Naive thymus-derived CD8-positive, alpha-beta T cell (primary cell): ENCODE measurements at places on chromosomes 3 and 15.
A peak's percentile ranks its signal among the peaks of the same experiment; 100 is the strongest.

GRCh38 chr3:115996420-115997108, 373.3 kb downstream of the GAP43 start:
- DNase-seq = no peak

- DNase-seq = peak; percentile 48
Measured at GRCh38 chr15:59792359-59792758, 103.2 kb upstream of the BNIP2 start.

- no peak for DNase-seq
Measured at GRCh38 chr15:65883571-65883970, 14.3 kb downstream of the RAB11A start.

GRCh38 chr3:178275793-178276192, 260.4 kb upstream of the KCNMB2 start:
- no peak for DNase-seq

DNA sequence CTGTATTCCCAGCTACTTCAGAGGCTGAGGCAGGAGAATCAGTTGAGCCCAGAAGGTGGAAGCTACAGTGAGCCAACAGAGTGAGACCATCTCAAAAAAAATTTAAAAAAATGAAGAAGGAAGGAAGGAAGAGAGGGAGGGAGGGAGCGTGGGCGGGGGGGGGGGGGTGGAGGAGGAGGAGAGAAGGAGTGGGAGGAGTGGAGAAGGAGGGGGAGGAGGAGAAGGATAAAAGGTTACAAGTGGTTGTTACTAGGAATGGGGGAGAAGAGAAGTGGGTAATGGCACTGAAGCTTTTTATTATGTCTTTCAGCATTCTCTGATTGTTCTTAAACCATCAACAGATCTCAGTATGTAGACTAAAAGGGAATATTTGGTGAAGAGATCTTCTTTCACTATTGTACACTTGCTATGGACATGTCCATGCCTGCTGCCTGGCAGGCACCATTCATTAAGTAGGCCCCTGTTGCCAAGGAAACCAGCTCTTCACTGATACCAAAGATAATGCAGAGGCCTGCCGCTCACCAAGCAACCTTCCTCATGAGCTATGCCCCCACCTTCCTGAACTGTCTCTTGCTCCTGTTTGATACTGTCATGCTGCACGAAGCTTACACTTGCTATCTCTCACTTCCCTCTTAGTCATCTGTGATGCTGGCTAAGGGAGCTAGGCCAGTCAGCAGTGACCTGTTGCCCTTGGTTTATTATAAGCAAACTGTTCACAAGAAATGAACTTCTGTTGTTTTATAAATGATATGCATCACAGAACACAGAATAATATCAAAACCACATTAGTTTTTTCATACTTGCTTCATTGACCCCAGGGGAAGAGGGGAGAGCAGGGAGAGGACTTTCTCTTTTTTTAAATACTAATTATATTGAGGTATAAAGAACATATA, 23.1 kb downstream of the EPM2AIP1 start:
- DNase-seq = no peak

GRCh38 chr15:47293466-47294162, 423.7 kb upstream of the SEMA6D start:
- DNase-seq = no peak

DNA sequence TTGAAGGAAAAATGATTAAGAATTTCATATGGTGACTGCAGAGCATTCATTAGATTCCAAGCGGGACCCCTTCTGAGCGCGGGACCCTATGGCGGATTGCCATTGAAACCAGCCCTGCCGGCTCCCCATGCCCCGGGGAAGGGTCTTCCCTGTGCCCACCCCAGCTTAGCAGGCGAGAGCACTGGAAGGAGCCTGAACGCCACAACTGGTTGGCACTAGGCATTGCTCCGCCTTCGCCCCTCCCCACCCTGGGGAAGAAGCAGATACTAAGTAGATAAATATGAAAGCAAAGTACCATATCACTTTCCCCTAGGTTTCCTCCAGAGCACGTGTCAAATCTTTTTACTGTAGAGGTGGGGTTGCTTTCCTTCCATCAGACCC, 70.7 kb downstream of the CYP19A1 start:
- DNase-seq = no peak

DNA sequence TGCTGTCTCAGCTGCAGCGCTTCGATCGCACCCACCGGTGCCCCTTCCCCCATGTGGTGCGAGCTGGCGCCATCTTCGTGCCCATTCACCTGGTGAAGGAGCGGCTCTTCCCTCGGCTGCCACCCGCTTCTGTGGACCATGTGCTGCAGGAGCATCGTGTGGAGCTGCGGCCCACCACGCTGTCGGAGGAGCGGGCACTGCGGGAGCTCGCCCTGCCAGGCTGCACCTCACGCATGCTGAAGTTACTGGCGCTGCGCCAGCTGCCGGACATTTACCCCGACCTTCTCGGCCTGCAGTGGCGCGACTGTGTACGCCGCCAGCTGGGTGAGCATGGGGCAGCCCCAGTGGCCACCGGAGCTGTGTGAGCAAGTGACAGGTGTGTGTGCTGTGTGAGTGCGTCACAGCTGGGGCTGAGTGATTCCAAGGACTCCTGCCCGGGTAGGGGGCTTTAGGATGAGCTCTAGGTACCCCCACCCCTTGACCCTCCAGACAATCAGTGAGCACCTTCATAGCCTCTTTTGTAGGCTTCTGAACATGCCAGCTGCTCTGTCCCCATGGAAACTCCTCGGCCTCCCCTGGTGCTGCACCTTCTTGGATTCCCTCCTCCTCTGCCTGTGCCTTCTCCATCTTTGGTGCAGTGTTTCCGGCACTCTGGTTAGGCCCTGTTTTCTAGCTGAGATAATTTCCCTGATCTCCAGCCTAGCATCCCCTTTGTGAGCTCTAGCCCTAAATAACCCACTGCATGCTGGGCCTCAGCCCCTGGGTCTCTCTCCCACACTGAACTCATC, 7.0 kb downstream of the C15orf39 start:
- no peak for DNase-seq

DNA sequence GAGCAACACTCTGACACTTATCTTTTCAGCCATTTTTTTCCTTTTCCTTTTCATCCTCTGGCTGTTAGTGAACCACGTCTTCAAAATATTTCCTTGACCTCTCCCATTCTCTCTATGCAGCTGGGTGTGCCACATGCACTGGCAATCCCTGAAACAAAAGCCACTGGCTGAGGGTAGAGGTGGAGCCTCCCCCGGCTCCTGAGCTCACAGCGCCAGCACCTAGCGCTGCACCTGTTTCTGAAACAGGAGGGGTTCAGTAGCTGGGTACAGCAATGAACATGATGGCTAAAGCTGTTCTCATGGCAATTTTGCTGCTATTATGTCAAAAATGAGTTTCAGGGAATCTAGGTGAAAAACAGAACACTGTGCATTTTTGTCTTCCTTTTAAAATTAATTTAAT, 314.7 kb upstream of the ATP10A start:
- DNase-seq = no peak

- no peak for DNase-seq
Measured at GRCh38 chr3:55009372-55009771, 81.5 kb upstream of the LRTM1 start.

GRCh38 chr3:139480585-139480984, 4.3 kb upstream of the RBP2 start:
- DNase-seq = no peak

- no peak for DNase-seq
Measured at GRCh38 chr3:177591379-177591778, 394.1 kb upstream of the TBL1XR1 start.

DNA sequence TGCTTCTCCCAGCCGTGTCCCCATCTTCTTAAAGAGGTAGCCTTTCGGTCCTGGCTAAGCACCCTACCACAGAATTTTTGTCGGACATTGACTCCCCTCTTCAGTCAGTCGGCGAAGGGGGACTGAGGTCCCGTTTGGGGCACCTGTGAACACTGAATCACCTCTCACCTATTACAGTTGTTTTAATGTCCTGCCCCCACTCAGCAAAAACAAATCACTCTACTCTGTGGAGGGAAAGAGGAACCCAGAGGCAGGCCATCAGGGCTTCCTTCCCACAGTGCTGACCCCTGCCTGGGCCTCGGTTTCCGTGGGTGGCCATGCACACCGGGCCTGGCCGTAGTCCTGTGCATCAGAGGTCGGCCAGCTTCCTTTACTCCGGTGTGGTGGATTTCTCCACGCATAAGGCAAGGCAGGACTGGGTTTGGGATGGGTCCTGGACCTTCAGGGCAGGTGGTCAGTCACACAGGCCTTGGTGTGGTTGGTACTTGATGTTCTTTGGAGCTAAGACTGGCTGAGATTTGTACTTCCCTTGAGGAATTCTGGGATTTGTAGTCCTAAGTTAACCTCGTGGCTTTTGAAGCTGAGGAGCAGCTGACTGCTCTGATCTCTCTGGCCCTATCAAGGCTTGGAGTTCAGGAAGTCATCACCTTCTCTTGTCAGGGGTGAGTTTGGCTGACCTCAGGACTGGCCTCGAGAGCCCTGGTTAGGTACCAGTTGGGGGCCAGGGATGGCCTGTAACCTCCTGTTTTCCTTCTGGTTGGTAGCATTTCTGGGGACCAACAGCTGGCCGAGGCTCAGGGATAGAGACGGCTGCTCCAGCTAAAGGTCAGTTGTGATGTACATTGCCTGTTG, 627 bp upstream of the FAM131A start:
- DNase-seq = no peak

DNA sequence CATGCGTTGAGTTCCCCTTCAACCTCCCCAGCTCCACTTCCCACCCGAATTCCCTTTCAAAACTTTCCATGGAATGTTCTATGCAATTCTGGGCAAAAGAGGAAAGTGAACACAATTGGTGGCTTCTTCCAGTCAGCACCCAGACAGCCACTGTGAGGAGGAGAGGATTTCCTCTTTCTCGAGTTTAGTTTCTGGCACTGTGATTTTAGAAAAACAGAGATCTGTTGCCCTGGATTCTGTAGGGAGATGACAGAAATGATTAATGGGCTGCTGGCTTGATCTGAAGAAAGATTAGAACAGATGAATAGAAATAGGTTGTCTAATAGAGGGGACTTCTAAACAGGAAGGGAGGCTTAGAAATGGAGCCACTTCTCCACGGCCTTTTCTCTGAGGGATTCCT, 172.0 kb downstream of the MCTP2 start:
- DNase-seq = no peak
